ENCODE measurements at places on chromosomes 4 and X.
A peak's percentile ranks its signal among the peaks of the same experiment; 100 is the strongest.

DNA sequence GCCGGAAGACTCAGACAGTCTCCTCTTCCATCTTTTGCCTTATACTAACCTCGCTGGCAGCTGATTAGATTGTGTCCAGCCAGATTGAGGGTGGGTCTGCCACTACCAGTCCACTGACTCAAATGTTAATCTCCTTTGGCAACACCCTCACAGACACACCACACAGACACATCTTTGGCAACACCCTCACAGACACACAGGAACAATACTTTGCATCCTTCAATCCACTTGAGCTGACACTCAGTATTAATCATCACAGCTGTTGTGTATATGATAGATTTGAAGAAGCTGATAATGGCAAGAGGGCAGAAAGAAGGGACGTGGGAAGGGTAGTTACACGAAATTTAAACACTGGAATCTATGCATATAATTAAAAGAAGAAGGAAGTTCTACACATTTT is 139.5 kb downstream of the ANKRD50 start:
- DNase-seq, result no peak

GRCh38 chr4:148800336-148800885 is 358.2 kb upstream of the NR3C2 start:
- no peak for DNase-seq

DNA sequence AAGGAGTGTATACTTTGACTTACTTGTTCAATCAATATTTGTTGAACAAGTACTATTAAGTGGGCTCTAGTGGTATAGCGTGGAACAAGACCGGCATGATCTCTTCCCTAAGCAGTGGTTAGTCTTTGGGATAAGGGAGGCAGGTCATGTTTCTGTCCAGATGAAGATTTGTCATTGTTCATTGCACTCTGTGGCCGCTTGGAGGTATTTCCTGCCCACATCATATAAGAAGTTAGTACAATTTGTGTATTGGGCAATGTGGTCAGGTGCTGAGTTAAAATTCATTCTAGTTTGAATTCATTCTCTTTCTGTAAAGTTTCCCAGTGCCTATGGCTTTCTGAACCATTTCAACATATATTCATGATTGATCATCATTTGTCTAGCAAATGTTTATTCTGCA is 101.1 kb upstream of the SHISA3 start:
- no peak for DNase-seq

DNA sequence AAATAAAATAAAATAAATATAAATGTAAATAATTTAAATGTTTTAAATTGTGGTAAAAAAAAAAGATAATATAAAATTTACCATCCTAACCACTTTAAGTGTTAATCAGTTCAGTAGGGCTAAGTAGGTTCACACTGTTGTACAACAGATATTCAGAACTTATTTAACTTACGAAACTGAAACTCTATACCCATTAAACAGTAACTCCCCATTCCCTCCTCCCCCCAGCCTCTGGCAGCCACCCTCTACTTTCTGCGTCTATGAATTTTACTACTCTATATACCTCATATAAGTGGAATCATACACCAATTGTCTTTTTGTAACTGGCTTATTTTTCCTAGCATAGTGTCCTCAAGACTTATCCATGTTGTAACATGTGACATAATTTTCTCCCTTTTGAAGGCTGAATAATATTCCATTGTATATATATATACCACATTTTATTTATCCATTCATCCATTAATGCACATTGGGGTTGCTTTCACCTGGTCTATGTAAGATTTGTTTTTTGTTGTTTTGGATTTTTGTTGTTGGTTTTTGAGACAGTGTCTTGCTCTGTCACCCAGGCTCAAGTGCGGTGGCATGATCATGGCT is 32.5 kb upstream of the ELF2 start:
- no peak for DNase-seq

GRCh38 chr4:97300561-97300960 is 842.7 kb downstream of the STPG2 start:
- no peak for DNase-seq

GRCh38 chr4:82069883-82070638 is 303.7 kb downstream of the HNRNPD start:
- DNase-seq, result no peak

DNA sequence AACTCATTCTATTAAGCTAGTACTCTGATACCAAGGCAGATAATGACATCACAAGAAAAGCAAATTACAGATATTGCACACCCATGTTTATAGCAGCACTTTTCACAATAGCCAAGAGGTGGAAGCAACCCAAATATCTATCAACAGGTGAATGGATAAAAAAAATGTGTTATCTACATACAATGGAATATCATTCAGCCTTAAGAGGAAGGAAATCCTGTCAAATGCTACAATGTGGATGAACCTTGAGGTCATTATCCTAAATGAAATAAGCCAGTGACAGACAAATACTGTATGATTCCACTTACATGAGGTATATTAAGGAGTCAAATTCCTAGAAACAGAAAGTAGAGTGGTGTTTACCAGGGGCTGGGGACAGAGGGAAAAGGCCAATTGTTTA is 14.3 kb downstream of the FABP2 start:
- no peak for DNase-seq

- no peak for DNase-seq
Observed at GRCh38 chr4:11081006-11081405, 347.7 kb downstream of the HS3ST1 start.

DNA sequence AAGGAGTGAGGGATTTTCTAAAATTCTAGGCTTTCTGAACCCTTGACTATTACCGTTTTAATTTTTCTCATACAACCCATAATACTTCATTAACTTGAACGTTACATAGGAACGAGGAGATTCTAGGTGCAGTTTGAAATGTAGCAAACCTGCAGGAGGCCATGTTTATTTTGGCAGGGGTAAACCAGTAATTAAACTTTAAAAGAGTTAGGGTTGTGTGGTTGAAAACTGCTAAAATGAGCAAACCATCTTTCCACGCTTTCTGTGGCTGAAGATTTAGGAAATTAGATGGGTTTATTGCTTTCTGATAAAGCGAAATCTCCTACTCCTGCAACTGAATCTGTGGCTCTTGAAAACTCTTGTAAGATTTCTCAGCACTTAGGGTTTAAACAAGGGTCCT is 1.7 kb downstream of the PHEX start:
- no peak for DNase-seq

- DNase-seq, result no peak
Observed at GRCh38 chr4:6633091-6633906, 7.2 kb upstream of the MRFAP1 start.

DNA sequence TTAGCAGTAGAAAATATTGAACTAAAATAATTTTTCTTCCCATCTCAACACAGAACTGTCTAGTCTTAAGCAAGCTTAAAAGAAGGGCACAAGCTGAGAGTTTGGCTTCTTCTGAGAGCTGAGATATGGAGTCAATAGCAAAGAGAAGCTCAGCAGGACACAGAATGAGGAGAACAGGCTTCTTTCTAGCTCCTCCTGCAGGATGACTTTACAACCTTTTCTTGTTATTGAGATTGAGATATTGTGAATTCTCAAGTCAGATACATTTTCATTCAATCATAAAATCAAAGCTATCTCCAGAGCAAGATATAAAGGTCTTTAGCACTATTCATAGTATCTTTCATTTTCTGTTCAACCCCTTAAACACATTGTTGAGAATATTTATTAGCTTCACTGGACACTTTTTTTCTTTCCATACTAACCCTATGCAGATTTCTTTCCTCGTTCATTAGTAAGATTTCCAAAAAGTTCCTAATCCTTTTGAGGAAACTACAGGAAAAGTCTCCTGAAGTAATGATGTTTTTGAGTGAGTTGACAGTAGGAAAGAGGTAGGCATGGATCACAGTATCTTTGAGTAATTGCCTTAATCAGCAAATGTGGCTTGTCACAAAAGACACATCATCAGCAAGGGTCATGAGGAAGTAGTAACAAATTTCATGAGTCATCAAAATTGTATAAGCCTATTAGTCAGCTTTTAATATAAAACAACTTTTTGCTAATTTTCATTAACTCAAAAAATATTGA is 17.8 kb upstream of the CXCL3 start:
- no peak for DNase-seq

DNA sequence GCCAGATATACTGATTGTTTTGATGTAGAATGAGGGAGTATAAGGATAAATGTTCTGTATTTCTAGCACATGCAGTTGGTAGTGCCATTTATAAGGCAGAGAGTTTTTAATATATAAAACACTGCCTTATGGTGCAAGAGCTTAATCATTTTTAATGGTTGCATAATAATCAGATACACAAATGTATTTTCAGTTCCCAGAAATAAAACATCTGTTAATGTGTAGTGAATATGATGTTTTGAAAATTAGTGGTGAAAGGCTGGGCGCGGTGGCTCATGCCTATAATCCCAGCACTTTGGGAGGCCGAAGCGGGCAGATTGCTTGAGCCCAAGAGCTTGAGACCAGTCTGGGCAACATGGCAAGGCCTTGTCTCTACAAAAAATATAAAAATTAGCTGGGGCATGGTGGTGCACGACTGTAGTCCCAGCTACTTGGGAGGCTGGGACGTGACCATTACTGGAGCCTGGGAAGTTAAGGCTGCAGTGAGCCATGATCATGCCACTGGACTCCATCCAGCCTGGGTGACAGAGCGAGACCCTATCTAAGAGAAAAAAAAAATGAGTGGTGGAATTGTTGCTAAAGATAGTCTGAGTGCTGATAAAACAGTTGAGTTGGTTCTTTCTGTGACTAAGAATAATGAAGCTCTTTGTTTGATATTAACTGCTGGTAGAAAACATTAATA is 29.3 kb downstream of the CLCN3 start:
- DNase-seq, result no peak

DNA sequence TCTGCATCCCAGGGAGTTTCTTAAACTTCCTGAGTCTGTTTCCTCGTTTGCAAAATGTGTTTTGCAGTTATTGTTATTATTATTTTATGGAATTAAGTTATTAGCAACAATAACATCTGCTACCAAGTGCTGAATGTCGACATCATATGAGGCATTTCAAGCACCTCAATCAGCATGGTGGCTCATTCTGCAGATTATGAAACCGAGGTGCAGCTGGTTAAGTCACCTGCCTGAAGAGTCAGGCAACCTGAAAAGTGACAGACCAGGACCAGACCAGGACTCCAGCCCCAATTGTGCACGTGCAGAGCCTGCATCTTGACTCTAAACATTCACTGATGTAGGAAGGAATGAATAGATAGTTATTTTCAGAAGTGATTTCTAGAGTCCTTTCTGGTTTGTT is 99.8 kb downstream of the AFAP1 start:
- DNase-seq, result no peak

DNA sequence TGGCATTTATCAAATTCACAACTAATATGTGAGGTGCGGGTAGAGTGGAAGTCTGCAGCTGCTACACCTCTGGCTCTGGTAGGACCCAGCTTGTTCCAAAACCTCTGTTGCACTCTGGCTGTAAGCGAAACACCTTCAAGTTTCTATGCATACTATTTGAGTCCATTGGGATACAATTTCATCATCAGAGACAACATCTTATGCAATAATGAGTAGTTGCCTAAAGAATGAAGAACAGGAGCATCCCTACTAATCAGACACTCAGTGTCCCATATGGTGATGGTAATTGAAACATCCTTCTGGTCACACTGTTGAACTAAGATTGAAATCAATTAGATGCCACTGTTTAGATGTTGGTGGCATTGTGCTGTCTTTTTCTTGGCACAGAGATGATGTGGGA is 178.4 kb downstream of the MGST2 start:
- no peak for DNase-seq

GRCh38 chrX:9785254-9785943 is 830 bp upstream of the SHROOM2 start:
- no peak for DNase-seq

GRCh38 chr4:78691334-78691754 is 84.8 kb upstream of the BMP2K start:
- DNase-seq, result no peak

DNA sequence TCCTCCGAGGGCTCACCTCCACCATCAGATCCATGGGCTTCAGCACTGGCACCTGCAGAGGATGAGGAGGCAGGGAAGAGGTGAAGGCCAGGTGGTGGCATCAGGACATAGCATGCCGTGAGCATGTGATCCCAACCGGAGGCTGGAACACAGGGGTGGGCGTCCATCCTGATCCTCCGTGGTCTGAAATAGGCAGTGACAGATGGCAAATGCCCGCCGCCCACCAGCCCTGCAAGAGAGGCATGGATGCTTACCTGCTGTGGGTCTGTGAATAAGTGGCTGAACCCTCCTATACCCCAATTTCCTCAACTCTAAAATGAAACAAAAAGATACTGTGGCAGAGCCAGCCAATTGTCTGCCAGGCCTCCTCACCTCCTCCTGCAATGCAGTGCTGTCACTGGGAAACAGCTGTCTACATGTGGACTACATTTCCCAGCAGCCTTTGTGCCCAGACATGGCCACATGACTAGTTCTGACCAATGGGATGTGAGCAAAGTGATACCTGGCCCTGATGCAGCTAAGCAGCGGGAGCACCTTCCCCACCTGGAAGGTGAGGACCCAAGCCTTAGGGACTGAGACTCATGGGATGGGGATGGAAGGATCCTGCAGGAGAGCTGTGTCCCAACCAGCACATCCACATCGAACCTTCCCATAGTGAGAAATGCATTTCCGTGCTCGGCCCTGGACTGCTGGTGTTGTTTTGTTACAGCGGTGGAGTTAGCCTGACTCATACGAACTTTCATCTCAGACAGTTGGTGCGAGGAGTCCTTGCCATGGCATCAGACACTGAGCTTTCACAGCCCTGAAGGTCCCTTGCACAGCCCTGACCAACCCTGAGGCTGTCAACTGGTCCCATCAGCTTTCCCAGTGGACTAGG is 99.5 kb downstream of the PPP2R2C start:
- peak; percentile 32 for DNase-seq

GRCh38 chr4:168152837-168153500 is 60.6 kb downstream of the ANXA10 start:
- DNase-seq, result no peak

DNA sequence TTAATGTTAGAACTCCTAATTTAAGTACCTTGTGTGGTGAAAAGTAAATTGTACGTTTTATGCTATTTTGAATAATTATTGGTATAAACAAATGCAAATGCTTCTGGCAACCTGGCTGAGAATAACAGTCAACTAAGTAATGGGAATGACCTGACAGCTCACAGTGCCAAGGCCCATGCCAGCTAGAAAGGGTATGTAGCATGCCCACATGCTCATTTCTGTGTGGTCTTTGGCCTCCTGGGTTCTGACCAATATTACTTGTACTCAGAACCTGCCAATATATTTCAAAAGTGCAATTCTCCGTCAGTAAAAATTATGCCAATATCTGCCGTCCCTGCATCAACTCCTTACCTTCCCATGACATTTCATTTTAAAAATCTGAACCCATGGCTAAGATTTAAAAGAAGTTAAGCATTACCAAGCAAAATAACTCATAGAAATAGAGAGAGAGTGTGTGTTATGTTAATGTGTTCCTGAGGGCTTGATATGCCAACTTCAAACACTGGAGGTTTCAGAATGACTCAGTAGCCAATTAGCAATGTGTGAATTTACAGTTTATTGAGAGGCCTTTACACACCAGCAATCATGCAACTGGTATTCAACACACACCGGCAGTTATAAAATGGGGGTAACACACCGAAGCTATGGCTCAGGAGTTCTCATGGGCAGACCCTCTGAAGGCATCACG is 820.8 kb downstream of the FSTL5 start:
- no peak for DNase-seq

DNA sequence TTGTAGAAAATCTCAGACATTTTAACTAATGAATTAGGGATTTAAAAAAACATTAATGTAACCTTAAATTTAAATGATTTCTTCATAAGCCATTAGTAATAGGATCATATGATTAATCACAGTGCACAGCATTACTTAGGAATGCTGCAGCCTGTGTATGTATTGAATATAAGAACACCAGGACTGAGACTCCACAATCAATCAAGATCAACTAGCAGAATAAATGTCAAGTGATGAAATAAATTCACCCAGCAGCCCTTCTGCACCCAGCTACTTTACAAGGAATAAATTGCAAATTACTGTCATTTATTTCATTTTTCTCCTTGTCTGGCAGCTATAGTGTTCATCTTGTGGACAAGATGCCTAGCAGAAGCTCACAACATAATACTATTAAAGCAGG is 46.5 kb downstream of the NEIL3 start:
- DNase-seq, result no peak

Measured in stimulated activated CD8-positive, alpha-beta memory T cell treated with anti-CD3 and anti-CD28 coated beads, Interleukin-4, amount 100 ng/mL, for 48 hours (primary cell).